ENCODE measurements at places on chromosomes 7 and 10.
A peak's percentile ranks its signal among the peaks of the same experiment; 100 is the strongest.

DNA sequence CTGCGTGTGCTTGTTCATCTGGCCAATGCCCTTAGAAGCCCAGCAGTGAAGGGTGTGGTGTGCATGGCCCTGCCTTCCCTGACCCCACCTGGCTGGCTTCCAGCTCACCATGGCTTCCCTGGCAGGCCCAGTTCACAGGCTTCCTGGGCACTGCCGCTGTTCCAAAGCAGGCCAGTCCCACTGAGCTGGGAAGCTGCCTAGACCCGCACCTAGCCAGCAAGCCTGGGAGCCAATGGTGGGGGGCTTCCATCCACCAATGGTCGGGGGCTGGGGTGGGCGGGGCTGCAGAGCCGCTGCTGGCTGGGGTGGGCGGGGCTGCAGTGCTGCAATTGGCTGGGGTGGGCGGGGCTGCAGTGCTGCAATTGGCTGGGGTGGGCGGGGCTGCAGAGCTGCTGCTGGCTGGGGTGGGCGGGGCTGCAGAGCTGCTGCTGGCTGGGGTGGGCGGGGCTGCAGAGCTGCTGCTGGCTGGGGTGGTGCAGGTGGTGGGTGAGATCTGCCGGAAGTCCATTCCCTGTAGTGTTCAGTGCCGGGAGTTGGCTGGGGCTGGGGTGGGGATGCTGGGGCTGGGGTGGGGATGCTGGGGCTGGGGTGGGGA is 12.4 kb downstream of the CALY start:
- DNase-seq: peak; percentile 61

GRCh38 chr10:11931038-11931437 is 107.9 kb downstream of the PROSER2 start:
- no peak for DNase-seq

DNA sequence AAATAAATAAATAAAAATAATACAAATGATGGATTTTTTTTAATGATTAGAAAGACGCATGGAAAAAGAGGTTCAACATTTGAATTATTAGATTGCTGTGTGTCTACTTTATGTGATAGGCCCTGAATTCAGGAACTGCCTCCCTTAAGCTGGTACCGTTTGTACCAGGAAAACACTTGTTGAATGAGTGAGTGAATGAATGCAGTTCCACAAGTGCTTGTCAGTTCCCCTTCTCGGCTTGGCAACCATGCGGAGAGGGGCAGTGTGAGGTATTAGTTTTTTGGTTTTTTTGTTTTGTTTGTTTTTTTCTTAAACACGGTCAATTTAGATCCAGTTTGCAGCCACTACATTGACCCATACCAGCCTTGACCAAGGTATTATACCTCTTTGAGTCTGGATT is 2.1 kb upstream of the DPY19L1 start:
- no peak for DNase-seq

DNA sequence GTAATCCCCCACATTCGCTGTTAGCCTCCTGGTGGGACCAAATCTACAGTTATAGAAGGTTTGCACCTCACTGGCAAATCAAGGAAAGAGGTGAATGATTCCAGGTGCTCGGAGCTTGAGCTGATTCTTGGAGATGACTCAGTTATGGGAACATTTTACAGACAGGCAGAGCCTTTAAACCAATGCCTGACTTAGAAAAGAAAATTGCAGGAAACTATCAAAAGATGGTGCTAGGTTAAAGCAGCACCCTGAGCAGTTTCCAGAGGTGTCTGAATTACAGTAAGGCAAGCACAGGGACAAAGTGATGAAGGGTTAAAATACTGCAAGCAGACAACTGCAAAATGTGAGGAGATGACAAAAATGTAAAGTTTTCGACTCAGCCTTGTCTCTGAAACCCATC is 2.9 kb downstream of the LRRTM3 start:
- DNase-seq: no peak

DNA sequence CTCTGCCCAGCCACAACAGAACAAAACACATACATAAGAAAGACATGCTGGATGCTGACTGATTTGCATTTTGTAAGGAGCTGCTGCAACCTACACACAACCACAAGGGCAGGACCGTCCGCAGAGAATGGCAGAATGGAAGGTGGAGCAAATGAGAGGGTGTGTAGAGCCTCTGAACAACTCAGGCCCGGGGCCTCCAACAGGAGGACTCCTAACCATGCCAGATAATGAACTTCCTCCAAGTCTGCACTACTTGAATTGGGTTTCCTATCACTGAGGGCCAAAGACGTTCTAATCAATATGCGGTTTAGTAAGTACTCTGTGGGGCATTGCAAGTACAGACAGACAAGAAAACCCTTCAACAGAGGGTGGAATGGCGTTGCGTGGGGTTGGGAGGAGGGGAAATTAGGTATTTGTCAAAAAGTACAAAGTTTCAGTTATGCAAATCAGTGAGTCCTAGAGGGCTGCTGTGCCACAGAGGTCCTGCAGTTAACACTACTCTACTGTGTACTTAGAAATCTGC is 14.6 kb downstream of the VOPP1 start:
- no peak for DNase-seq

GRCh38 chr10:17764142-17764541 is 12.1 kb downstream of the TMEM236 start:
- no peak for DNase-seq

DNA sequence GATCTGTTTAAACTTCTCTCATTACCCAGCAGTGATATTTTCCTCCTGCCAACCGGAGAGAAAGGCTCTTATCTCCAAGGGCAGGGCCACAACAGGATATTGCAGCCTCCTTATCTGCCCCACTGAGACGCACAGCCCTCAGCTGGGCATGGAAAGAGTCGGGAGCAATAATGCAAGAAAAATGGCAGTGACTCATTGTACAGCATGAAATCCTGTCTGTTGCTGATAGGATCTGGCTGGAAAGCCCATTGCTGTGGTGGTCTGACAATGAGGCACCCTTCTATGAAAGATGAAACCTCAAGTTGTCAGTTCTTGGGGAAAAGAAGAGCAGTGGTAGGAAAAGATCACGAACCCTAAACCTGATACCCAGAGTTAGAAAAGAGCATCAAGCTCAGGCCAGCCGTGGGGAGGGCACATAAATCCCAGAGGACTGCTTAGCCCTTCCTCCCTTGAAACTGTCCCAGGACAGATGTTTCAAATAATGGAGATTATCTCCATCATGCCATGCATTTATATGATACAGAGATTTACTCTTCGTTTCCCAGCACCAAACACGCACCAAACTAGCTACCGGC is 47.0 kb upstream of the FIGNL1 start:
- no peak for DNase-seq

- DNase-seq: no peak
Observed at GRCh38 chr7:123580406-123581161, 21.0 kb upstream of the ASB15 start.

- DNase-seq: no peak
Observed at GRCh38 chr10:78510566-78511323, 477.1 kb downstream of the RPS24 start.

DNA sequence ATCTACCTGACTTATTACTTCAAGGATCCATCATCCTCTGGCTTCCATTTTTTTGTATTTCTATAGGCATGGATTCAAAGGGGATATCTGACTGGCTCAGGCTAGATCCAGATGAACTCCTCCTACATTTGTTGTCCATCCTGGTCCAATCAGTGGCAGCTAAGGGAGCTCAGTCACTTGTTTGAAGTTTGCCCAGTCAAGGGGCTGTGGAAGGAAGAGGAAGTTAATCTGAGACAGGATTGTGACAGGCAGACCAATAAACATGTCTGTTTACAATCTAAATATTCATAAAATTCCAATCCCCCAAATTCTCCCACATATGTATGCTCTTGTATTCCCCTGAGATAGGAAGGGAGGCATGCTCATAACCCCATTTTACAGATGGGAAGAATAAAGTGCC is 48.7 kb downstream of the CAV1 start:
- DNase-seq: no peak
